NCI-H1105 (cell line): ENCODE measurements at places on chromosomes 1 and 21.

DNA sequence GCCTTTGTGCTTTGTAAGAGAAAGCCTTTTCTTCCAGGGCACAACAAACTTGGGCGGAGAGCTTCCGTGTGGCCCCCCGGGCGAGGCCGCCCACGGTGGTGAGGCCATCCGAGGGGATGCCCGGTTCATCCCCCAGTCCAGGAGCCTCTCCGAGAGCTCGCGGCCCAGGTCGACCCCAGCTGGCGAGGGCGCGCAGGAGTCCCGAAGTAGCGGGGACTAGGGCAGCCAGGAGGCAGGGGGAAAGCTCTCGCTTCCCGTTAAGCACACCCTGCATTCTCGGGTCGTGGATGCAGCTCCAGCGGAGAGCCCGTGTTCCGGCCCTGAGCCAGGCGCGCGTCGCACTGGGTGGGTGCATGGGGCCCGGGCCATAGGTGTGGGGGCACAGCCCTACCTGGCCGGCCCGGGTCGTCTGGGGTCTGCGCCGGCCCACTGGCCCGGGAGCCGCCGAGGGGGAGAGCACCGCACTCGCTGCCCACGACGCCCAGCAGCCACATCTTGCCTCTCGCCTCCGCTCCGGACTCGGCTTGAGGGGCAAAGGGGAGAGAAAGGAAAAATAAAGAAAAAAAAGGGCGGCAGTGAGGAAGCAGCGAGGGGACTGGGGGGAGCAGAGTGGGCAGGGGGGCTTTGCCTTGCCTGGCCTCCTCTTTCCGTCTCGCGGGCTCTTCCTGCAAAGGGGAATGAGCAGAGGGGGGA lies 1.8 kb downstream of the RNF220 start:
- DNase-seq = peak; percentile 16

DNA sequence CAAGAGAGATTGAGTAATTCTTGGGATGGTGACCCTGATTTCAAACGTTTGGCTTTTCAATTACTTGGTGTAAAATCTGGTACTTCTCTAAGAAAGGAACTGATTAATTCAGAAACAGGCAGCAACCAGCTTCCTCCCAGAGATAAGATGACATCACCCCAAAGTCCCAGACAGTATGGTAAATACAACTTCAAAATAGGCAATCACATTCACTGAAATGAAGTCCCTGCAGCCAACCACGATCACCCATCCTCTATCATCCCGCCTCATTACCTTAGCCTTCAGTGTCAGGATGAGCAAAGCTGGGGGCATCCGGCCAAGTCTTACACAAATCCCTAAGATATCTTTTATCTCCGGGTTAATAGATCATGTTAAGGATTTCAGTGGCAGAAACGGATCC lies 26.4 kb upstream of the RUNX1 start:
- DNase-seq = no peak

DNA sequence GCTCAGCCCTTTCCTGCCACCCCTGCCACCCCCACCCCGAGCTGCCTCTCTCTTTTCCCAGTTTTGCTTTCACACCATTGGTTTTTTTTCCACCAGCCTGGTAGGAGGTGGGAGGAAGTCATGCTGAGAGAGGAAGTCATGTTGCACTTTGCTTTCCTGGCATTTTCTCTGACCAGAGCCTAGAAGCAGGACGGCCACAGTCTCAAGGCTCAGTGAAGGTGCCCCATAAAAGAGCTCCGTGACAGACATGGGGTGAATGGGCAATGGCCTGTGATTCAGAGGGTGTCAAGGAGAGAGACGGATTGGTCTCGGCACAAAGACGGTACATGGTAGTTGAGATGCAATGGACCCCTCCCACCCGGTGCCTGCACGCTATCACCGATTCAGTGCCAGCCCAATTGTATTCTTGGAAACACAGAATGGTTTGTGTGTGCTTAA lies 42.1 kb upstream of the DMRTB1 start:
- no peak for DNase-seq

DNA sequence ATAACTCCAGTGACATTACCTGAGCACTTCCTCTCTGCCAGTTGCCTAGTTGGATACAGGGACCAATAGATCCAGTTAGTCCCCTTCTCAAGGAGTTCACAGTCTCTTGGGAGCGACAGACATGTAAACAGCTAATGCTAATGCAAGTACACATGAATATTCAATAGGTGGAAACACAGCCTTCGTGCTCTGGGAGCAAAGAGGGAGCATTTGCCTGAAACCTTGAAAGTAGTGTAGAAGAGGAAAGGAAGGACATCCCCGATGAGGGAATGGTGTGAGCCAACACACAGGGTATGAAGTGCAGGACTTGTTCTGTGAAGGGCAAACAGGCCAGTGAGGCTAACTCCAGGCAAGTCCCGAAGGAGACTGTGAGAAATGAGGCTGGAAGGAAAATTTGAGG lies 3.8 kb upstream of the TMEM222 start:
- no peak for DNase-seq

GRCh38 chr21:14064296-14064645 lies 146.5 kb downstream of the LIPI start:
- no peak for DNase-seq
